ENCODE measurements at places on chromosomes 3 and 15.

DNA sequence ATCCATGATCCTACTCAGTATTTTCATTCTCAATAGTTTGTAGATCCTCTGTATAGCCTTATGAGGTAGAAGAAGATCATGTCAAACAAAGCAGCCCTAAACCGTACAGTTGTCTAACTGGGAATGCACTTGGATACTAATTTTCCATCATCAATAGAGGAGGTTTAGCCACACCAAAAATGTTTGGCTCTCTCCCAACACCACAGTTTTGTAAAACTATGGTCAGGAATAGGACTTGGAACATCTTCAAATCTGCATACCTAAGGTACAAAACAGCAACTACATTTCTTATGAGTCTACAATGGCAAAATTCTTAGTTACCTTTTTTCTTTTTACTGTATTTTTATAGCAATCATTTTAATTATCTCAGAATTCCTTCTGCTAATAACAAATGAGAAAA, 1001.6 kb downstream of the ROBO2 start:
- no peak for DNase-seq

- DNase-seq = no peak
Measured at GRCh38 chr3:121463745-121464144, 82.0 kb downstream of the POLQ start.

- DNase-seq = peak; percentile 82
Measured at GRCh38 chr3:9902372-9903237, at the start of gene IL17RE. Gene IL17RE, plus strand, starts transcription at chr3:9902848. Its CDS starts 85 bp downstream, at chr3:9902933.

- no peak for DNase-seq
Measured at GRCh38 chr15:65222891-65223290, 11.6 kb upstream of the CILP start.

GRCh38 chr15:94070356-94071295, 160.7 kb upstream of the MCTP2 start:
- peak; percentile 25 for DNase-seq

GRCh38 chr15:63069616-63070090, 27.1 kb downstream of the TPM1 start:
- no peak for DNase-seq

DNA sequence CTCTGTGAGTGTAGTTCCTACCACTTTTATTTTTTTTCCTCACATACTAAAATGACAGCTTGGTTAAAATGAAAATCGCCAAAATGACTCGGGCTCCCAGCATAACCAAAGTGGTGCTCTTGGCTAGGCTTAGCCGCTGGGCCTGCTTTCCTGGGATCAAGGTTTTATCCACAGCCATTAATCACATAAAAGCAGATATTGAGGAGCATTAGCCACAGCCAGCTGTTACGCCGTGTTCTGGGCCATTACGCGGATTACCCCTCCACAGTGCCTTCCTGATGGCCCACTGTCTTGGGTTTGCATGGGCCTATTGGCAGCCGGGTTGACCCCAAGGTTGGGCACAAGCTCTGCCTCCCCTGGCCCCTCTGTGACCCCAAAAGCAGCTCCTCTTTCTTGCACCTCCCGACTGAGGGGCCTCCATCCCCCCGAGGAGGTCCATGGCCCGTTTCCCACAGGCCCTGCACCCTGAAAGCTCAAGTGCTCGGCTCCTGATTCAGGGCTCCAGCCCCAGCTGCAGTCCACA, 30.4 kb upstream of the TRPM1 start:
- DNase-seq = no peak

DNA sequence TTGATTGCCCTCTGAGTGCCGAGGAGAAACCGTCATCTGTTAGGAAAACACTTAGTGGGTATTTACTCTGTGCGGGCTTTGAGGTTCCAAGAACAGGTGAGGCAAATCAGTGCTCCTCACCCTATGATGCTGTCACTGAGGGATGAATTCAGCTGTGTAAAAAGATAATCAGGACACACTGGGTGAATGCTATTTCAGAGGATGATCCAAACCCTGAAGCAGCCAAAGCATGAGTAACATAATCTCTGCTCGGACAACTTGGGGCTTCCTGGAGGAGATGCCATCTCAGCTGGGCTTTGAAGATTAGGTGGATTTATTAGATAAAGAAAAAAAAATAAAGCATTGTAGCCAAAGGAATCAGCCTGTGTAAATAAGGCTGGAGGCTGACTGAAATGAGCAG, 10.5 kb upstream of the GADL1 start:
- no peak for DNase-seq
